Vagina (tissue), 2 donors: ENCODE measurements at places on chromosomes 7 and 10. TPM values are rescaled to one million over a fixed set of nuclear protein-coding genes. Genes with fewer than 3 reads are reported as not detected.

GRCh38 chr7:121187676-121188075 lies 141.1 kb upstream of the WNT16 start:
- DNase-seq, result no peak
- no peaks in the 10 kb centered on the region for H3K4me1 ChIP-seq
- no peaks in the 10 kb centered on the region for H3K27me3 ChIP-seq

The NPY gene
- total RNA-seq, result 169 TPM

The OR2A12 gene
- not detected for total RNA-seq

DNA sequence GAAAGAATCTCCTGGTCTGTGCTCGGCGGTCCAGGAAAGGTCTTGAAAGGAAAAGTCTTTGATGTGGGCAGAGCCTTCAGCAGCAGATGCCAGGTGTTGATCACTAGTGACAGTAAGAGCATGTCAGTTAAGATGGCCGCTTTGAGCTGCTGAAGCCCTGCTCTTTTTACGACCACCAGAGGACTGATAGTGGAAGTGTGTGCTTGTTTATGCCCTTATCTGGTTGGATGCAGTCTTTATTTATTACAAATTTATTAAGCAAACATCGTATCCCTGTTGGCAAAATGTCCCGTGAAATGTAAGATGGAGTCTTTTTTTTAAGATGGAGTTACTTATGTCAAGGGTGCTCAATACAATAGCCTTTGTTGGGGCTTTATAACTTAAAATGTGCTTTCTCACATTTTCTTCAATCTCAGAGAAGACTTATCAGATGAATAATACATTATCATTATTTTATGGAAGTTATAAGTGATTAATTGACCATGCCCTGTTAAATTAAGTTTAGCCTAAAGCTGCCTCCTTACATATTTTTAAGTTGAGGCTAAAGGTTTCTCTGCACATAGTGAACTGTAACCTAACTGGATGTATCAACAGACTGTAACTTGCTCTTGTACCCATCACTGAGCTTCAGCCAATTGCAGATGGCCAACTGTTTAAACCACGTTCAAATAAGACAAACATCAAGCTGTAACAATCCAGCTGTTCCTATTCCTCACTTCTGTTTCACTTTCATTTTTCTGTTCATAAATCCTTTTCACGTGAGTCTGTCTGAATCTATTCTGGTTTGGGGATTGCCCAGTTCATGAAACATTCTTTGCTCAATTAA lies 97.4 kb upstream of the PIK3CG start:
- no peak for DNase-seq
- H3K4me1 ChIP-seq, result no peaks in the 10 kb centered on the region
- H3K27ac ChIP-seq, result peak overlapping the region; percentile 36
- no peak overlapping the region for H3K4me3 ChIP-seq

The FGL2 gene
- 7.4 TPM for total RNA-seq
